Stimulated activated CD4-positive, alpha-beta T cell treated with anti-CD3 and anti-CD28 coated beads, Interleukin-1b, Interleukin-23, amount 100 ng/mL, for 1 hour (primary cell): ENCODE measurements at places on chromosomes 4 and X.

- no peak for DNase-seq
Measured at GRCh38 chr4:173415885-173416653, 17.2 kb upstream of the SCRG1 start.

DNA sequence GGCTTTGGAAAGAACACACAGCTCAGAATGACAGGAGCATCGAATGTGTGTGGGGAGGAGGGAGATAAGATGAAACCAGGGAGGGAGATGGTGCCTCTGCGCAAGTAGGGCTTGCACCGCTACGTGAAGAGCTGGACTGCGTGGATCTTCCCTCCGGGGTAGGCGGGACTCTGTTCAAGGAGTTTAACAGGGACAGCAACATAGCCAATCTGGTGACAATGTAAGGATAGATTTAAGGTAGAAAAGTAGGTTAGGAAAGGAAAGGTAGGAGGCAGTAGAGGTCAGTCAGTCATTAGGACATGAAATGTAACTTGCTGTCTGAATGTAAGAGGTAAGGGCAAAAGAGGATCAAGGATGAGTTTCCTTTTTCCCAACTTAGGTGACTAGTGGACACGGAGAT, 152.5 kb downstream of the DCTD start:
- DNase-seq: no peak

DNA sequence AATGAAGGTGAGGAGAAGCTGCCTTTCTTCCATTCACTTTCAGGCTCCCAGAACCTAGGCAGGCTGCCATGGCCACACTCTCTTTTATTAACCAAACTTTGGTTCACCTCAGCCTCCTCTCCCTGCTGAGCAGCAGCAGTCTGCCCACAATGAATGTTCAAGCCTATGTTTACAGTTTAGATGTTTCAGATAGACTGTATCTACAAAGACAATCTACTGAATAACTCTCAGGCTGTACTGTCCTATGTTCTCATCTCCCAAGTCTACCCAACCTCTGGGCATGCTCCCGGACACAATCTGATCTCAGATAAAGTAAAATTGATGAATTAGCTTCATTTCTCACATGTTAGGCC, 59.2 kb upstream of the TMEM164 start:
- no peak for DNase-seq

- DNase-seq: no peak
Measured at GRCh38 chr4:139524062-139524631, 31.9 kb downstream of the SETD7 start.

DNA sequence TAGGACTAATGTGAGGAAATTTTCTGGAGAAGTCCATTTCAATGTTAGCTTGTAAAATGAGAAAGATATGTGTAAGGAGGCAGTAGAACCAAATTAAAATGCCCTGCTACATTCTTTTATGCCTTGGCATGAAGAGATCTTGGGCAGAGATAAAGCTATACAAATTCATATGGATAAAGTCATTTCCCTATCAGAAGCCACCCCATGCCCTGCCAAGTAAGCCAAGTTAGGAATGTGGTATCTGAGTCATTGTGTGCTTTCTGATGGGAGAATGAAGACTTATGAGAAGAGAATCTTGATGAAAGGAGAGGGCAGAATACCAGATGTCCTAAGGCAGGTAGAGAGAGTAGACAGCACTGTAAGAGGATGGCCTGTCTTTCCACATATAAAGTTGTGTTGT, 83.7 kb downstream of the TEX13A start:
- no peak for DNase-seq

DNA sequence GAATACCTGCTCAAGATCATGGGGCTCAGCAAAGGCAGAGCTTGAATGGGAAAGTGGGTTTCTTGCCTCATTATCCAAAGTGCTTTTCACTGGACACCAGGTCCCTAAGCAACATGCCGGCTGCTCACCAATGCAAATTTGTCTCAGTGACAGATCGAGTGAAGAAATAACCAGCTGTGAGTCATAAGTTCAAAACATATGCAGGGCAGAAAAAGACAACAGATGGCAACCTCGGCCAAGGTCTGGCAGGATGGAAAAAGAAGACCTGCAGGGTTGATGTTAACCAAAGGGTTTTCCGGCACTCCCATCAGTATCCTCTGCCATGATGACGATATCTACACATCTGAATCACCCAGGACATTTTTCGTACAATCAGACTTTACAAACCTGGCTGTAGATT, 124.1 kb downstream of the AFAP1 start:
- DNase-seq: no peak

DNA sequence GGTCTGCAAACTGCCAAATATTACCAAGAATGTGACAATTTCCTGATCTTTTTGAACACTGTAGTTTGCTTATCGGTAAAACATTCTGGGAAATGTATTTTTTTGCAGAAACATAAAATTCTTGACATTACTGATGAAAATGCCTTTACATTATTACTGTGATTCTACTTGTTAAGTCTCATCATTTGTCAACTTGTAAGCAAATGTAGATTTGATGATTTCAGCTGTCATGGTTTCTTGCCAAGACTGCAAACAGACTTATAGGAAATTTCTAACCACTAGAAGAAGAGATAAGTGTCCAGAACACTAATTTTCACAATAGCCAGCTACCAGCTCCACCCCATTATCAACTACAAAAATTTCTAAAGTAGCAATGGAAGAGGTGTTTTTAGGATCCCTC, 560.4 kb downstream of the STPG2 start:
- DNase-seq: no peak

DNA sequence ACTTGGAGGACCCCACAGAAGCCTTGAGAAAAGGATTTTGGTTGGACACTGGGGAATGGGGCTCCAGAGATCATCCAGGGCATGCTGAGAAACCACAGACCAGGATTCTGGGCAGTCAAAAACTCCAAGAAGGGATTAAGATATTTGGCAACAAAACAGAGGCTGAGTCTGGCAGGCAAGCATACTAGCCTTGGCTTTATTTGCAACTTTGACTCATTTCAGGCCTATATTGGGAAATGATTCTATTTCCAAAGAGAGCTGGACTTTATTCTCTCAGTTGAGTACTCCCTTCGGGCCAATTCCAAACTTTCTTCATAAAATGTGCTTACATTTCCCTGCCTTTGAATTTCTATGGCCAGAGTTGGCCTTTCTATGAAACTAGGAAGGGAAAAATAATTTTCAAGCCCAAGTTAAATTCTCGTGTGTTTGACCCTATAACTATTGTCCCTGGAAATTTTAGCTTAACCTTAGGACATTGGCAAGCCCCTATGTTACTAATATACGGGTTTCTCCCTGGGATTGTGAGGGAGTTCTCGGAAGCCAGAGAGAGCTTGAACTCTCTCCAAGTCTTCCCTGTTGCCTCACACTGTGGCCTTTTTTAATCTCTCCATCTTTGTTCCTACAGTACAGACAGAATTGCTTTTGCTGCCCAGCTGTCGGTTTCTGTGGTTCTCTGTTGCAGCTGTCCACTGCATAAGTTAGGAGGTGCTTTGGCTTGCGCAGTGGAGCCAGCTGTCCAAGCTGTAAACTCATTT, 112.6 kb upstream of the FAM9A start:
- no peak for DNase-seq

GRCh38 chrX:3226087-3226486, 120.4 kb downstream of the MXRA5 start:
- no peak for DNase-seq

DNA sequence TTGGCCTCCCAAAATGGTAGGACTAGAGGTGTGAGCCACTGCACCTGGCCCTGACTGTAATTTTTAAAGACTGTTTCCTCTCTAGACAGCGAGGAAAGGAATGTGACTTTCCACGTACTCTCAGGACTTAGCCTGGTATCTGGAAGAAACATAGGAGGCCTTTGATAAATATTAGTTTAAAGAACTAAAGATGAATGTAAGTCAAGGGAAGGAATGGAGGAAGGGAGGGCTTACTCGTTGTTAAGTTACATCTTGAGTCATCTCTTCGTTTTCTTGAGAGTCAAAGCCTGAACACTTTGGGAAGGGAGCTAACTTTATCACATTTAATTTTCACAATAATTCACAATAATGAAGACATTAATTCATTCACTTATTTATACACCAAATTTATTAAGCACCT, 7.2 kb upstream of the LNX1 start:
- DNase-seq: no peak

DNA sequence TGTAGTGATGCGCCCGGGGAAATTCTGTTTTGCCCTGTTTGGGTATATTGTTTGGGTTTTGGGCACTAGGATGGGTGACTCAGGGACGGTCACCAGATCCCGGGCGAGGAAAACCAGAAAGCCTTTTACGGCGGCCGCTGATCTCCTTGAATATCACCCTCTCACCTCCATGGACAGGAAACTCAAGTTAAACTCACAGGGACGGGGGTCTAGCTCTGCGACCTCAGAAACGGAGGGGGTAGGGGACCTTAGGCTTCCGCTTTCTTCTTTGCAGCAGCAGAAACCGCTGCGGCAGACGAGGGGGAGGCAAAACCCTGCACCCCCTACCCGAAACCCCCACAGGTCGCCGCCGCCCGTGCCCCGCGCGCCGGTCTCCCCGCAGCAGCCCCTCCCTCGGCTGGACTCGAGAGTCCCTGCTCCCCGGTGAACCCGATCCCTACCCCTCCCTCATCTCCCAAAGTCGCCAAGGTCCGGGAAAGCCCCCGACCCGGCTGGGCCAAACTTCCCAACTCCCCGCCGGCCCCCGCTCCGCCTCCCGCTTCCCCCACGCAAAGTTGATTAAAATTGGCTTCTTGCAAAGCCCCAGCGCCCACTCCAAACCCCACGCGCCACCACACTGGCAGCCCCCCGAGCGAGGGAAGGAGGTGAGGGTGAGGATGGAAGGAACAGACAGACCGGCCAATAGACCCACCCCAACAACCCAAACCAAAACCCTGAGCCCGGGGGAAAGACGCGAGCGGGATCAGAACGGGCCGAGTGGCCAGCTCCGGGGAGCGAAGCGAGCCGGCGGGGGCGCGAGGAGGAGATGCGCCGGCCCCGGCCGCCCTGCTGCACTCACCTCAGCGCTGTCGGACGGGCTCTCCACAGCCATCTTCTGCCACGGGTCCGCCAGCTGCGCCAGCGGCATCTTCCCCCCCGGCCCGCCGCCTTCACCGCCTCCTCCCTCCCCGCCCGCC, 705 bp downstream of the RPS6KA3 start:
- no peak for DNase-seq

- DNase-seq: no peak
Measured at GRCh38 chrX:153776611-153777045, 4.2 kb upstream of the SRPK3 start.

- DNase-seq: no peak
Measured at GRCh38 chr4:79025170-79025569, 85.9 kb upstream of the PAQR3 start.

- DNase-seq: no peak
Measured at GRCh38 chr4:132114885-132115284, 1034.2 kb upstream of the PCDH10 start.

- DNase-seq: no peak
Measured at GRCh38 chr4:140085062-140085622, 68.8 kb downstream of the MAML3 start.

GRCh38 chr4:152156442-152156841, 379.4 kb downstream of the FBXW7 start:
- DNase-seq: no peak

- no peak for DNase-seq
Measured at GRCh38 chr4:149605601-149606378, 209.9 kb downstream of the IQCM start.

- no peak for DNase-seq
Measured at GRCh38 chrX:23783589-23784469, 856 bp downstream of the SAT1 start.

DNA sequence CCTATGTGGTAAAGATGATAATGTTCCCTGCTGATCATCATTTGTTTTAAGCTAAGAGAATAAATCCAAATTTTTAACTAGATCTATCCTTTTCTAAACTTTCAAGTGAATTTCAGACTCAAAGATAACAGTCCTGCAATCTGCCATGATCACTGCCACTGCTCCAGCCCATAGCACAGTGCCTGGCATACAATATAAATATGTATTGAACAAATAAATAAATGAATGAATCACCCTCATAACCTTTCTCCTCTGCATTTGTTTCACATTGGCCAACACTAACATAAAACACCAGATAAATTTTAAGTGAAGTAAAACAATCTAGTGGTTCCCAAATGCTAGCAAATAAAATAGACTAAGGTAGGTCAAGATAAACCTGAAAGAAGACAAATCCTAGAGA, 439.0 kb downstream of the GPM6A start:
- no peak for DNase-seq

- no peak for DNase-seq
Measured at GRCh38 chr4:182843808-182844325, 73.3 kb downstream of the DCTD start.

- DNase-seq: no peak
Measured at GRCh38 chr4:10832806-10833628, 148.4 kb upstream of the CLNK start.

DNA sequence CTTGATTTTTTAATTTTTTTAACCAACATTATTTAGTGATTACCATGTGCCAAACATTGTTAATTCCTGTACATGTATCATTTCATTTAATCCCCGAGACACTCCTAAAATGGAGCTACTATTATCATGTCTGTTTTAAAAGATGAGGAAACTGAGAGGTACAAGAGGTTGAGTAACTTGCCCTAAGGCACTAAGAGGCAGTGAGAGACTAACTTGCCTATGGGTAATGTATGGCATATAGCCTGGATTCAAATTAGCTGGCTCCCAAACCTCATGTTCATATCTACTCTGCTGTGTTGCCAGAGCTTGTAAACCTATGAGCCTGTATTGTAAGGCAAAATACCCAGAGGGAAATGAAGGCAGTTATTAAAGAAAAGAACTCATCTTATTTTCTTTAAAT, 443.6 kb downstream of the IL15 start:
- no peak for DNase-seq

DNA sequence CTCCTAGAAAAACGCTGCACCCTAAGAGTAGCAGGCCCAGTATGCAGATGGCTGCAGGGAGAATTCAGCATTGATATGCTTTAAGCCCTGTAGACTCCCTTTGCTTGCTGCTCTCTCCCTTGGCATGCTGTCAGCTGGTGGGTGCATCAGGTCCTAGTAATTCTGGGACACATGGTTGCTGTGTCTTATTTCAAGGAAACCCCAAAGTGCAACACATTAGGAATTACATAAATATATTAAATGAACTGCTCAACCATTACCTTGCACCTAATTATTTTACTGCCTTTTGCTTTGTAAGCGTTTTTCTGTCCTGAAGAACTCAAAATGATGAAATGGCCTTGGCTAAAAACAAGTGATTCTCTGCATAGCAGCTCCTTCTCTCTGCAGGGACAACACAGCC, 516.3 kb downstream of the ZIC3 start:
- DNase-seq: no peak

- DNase-seq: no peak
Measured at GRCh38 chrX:19291086-19291485, 52.6 kb upstream of the PDHA1 start.

GRCh38 chrX:16137416-16138107, 14.2 kb downstream of the GRPR start:
- no peak for DNase-seq

- DNase-seq: no peak
Measured at GRCh38 chrX:6131287-6131686, 97.4 kb downstream of the NLGN4X start.

- no peak for DNase-seq
Measured at GRCh38 chr4:5970381-5971077, 47.7 kb downstream of the C4orf50 start.

GRCh38 chr4:10671366-10671765, 13.2 kb downstream of the CLNK start:
- DNase-seq: no peak
